Activated CD8-positive, alpha-beta T cell treated with anti-CD3 and anti-CD28 coated beads, Interleukin-2, amount 10 ng/mL, durations not matched to agents 7 days and 5 days (primary cell): ENCODE measurements at places on chromosomes 6 and 20.

GRCh38 chr20:59010995-59011873 lies 4.2 kb upstream of the CTSZ start:
- peaks cover 59% of the 10 kb centered on the region for H3K4me1 ChIP-seq
- H3K36me3 ChIP-seq, result no peaks in the 10 kb centered on the region
- peak overlapping the region; percentile 78 for H3K27ac ChIP-seq
- peak overlapping the region; percentile 32 for H3K4me3 ChIP-seq

DNA sequence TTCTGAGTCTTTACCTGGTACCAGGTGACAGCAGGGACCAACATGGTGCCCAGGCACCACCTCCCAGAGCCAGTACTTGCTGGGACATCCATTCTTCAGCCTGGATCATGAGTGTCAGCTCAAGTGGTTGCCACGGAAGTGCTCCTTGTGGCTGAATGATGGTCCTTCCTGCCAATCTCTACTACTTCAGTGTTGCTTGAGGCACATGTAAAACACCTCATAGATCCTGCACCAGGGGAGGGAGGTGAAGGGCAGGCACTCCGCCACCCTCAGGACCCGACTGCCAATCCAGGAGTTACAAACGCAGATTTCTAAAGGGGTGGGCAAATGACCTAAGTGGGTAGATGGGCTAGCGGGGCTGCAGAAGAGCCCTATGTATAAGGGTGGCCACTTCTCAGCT lies 226.0 kb downstream of the PREX1 start:
- no peak for DNase-seq
- peaks cover 3% of the 10 kb centered on the region for H3K27me3 ChIP-seq
- H3K36me3 ChIP-seq, result no peaks in the 10 kb centered on the region
- no peak overlapping the region for H3K4me3 ChIP-seq

GRCh38 chr20:35295674-35296073 lies 3.4 kb upstream of the FAM83C start:
- peaks cover 2% of the 10 kb centered on the region for H3K27me3 ChIP-seq
- no peaks in the 10 kb centered on the region for H3K4me1 ChIP-seq
- no peak overlapping the region for H3K27ac ChIP-seq
- no peaks in the 10 kb centered on the region for H3K36me3 ChIP-seq

DNA sequence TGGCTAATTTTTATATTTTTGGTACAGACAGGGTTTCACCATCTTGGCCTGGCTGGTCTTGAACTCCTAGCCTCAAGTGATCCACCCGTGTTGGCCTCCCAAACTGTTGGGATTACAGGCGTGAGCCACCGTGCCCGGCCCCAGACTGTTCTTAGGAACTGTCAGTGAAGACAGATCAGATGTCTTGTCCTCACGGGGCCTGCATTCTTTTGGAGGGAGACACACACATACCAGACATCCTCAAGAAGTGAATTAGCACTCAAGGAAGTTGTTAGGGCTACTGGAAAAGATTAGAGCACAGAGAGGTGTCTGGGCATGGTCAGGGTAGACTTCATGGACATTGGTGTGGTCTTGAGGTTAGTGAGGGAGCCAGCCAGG lies 10.3 kb upstream of the LPIN3 start:
- H3K36me3 ChIP-seq, result no peaks in the 10 kb centered on the region
- peaks cover 4% of the 10 kb centered on the region for H3K27me3 ChIP-seq
- no peak overlapping the region for H3K27ac ChIP-seq
- H3K4me1 ChIP-seq, result peaks cover 18% of the 10 kb centered on the region

DNA sequence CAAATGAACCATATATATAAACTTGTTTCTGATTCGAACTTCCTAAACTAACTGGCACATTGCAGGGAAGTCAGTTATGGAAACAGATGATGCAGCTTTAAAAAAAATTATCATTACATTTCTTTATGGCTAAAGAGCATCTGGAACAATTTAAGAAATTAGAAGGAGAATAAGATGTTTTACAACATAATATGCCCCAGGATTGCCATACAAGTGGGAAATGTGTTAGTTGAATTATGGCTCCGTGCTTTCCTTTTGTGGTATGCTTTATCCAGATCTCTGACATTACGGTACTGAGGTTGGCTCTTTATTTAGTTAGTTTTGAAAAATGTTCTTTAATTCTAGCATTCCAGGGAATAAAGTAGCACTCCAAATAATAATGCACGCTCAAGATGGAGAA lies 343.0 kb upstream of the ZFP64 start:
- no peaks in the 10 kb centered on the region for H3K27me3 ChIP-seq
- H3K36me3 ChIP-seq, result no peaks in the 10 kb centered on the region
- no peak overlapping the region for H3K27ac ChIP-seq
- no peaks in the 10 kb centered on the region for H3K4me1 ChIP-seq
- no peak for DNase-seq
- H3K4me3 ChIP-seq, result no peak overlapping the region

- no peaks in the 10 kb centered on the region for H3K36me3 ChIP-seq
- peaks cover 2% of the 10 kb centered on the region for H3K27me3 ChIP-seq
- no peak overlapping the region for H3K4me3 ChIP-seq
- no peak for DNase-seq
Measured at GRCh38 chr6:114334237-114334636, 8.6 kb downstream of the HS3ST5 start.

DNA sequence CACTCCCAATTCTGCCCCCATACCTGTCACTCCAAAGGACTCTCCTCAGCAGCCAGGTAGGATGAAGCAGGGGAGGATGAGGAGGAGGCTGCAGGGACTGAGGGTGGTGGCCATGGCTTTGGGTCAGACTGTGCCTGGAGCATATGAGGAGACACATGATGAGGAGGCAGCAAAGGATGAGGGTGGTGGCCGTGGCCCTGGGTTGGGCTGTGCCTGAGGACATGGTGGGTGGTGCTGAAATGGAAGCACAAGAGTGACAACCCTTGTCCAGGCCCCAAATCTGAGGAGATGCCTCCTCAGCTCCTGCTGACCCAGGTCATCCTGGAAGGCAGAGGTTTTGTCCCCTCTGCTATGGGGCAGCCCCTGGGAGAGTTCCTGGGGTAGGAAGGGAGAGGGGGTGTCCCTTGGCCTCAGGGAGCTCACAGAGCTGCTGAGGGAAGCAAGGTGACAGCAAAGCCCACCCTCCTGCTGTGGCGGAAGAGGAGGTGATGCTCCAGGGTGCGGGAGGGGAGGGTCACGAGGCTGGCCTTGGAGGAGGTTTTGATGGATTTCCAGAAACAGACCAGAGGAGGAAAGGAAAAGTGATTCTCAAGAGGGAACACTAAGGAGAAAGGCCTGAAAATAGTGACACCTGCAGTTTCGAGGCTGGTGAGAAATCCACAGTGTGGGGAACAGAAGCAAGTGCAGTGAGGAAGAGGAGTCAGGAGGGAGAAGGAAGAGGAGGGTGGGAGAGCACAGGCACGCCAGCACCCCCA lies 4.6 kb downstream of the RAET1G start:
- peaks cover 10% of the 10 kb centered on the region for H3K4me1 ChIP-seq
- no peak overlapping the region for H3K4me3 ChIP-seq
- no peaks in the 10 kb centered on the region for H3K36me3 ChIP-seq
- DNase-seq, result no peak

DNA sequence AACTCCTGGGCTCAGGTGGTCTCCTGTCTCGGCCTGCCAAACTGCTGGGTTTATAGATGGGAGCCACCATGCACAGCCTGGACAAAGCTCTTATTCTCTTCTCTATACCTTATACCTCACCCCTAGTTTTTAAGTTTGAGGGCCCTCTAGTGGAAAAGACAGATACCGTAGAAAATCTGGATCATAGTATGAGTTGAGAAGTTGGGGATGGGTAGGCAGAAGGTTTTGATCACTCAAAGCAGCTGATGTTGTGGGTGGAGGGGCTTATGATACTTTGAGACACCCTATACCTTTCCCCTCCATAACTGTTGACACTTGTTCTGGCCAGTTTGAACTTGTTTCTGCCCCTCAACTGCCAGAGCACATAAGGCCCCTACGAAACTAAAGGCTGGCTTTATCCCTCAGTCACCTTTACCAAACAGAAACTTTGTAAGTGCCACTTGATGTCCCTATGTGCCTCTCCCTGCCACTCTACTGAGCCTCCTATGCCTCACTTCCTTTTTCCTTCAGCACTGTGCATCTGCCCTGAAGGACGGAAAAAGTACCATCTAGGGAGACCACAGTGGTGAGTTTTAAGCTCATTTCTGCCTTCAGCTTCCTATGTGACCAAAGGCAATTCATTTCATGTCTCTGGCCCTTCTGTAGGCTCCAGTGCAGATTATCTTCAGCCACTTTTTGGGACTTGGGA lies 28.6 kb downstream of the RALY start:
- peaks cover 12% of the 10 kb centered on the region for H3K36me3 ChIP-seq
- H3K4me3 ChIP-seq, result no peak overlapping the region
- H3K4me1 ChIP-seq, result peaks cover 59% of the 10 kb centered on the region
- H3K27ac ChIP-seq, result peak overlapping the region; percentile 60
- no peaks in the 10 kb centered on the region for H3K27me3 ChIP-seq

DNA sequence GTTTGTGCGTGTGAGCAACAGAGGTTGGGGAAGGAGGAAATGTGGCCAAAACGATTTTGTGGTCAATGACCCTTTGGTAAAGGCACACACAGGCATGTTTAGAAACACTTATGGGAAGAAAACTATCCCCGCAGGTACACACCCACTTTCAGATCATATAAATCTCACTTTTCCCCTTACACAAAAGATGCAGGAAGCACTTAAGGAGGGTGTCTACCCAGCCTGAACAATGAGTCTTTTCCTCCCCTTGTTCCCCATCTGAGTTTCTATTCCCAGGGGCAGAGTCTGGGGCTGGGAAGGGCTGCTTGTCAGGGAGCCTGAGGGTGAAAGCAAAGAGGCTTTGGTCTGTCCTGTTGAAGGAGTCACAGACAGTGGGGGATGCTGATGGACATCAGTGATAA lies 193.2 kb upstream of the SALL4 start:
- H3K36me3 ChIP-seq, result no peaks in the 10 kb centered on the region
- H3K27ac ChIP-seq, result no peak overlapping the region
- H3K27me3 ChIP-seq, result no peaks in the 10 kb centered on the region
- H3K4me1 ChIP-seq, result no peaks in the 10 kb centered on the region

DNA sequence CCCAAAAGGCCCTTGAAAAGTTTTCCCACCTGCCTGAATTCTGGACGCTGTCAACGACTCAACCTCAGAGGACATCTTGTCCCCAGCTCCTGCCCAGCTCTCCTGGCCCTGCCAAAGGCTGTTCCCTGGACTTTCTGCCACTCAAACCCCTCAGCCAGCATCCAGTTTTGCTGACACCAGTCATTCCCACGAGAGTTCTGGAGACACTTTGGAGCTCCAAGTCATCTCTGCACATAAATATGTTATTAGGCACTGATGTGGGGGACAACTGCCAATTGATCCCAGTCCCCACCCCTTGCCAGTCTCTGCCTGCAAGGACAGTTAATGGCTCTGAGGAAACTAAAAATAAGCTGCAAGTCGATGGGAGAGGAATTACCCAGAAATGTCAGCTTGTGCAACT lies 38.9 kb upstream of the KCNB1 start:
- peaks cover 9% of the 10 kb centered on the region for H3K27me3 ChIP-seq
- peaks cover 2% of the 10 kb centered on the region for H3K36me3 ChIP-seq
- no peak for DNase-seq
- no peaks in the 10 kb centered on the region for H3K4me1 ChIP-seq
- no peak overlapping the region for H3K27ac ChIP-seq

- no peak for DNase-seq
- H3K4me1 ChIP-seq, result peaks cover 35% of the 10 kb centered on the region
- no peaks in the 10 kb centered on the region for H3K27me3 ChIP-seq
- H3K27ac ChIP-seq, result no peak overlapping the region
- no peak overlapping the region for H3K4me3 ChIP-seq
Measured at GRCh38 chr6:156914181-156914580, 137.0 kb downstream of the ARID1B start.

- peaks cover 12% of the 10 kb centered on the region for H3K4me1 ChIP-seq
- no peaks in the 10 kb centered on the region for H3K36me3 ChIP-seq
- no peak overlapping the region for H3K4me3 ChIP-seq
- no peak for DNase-seq
- no peak overlapping the region for H3K27ac ChIP-seq
Measured at GRCh38 chr6:150153905-150154492, 11.2 kb downstream of the PPP1R14C start.

- peaks cover 12% of the 10 kb centered on the region for H3K4me1 ChIP-seq
- no peak for DNase-seq
- peaks cover 4% of the 10 kb centered on the region for H3K36me3 ChIP-seq
- no peak overlapping the region for H3K27ac ChIP-seq
Measured at GRCh38 chr6:137588472-137588871, 94.3 kb upstream of the OLIG3 start.

- DNase-seq, result no peak
- no peak overlapping the region for H3K4me3 ChIP-seq
- no peak overlapping the region for H3K27ac ChIP-seq
- H3K4me1 ChIP-seq, result no peaks in the 10 kb centered on the region
Measured at GRCh38 chr6:148214667-148215066, 128.0 kb upstream of the SASH1 start.

DNA sequence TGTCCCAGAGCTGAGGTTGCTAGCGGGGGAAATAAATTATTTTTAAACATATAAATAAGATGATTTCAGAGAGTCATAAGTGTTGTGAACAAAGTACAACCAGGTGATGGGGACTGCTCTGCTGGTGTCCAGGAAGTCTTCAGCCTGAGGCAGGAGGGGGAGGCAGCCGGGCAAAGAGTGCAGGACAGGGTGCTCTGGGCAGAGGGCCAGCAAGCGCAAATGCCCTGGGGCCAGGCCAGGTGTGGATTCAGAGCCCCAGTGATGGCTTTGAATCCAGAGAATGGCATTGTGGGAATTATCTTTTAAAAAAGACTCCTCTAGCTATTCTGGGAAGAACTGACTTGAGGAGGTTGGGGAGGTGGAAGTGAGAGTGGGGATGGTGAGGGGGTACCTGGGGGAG lies 1.6 kb downstream of the CLPSL1 start:
- no peaks in the 10 kb centered on the region for H3K36me3 ChIP-seq
- H3K27ac ChIP-seq, result no peak overlapping the region
- peaks cover 33% of the 10 kb centered on the region for H3K27me3 ChIP-seq
- H3K4me1 ChIP-seq, result no peaks in the 10 kb centered on the region

DNA sequence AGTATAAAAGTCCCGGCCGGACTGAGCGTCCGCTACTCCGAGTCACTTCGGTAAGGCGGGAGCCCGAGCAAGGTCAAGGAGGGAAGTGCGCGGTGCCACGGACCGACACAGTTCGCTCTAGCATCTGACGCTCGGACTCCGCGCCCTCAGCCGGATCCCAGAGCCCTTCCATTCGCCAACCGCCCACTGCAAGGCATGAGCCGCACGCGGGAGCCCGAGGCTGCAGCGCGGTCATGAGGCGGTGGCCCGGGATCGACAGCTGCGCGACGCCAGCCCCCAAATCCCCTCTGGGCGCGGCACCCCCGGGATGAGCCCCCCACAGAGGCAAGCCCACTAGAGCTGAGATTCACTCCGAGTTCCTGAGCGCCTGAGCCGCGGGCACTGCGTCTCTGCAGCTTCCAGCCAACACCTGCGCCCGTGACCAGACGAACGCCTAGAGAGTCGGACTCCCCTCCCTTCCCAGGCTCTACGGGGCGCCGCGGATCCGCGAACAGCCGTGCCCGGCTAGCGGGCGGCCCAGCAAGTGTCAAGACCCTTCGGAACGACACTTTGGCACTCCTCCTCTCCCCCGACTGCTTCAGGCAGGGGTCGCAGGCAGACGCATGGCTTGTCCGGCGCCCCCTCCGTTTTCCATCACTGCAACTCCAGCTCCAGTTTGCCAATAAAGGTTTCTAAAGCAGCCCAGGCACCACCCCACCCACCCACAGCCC lies 725 bp upstream of the ISM1 start:
- DNase-seq, result peak; percentile 43
- H3K27ac ChIP-seq, result peak overlapping the region; percentile 68
- H3K36me3 ChIP-seq, result peaks cover 2% of the 10 kb centered on the region

- H3K4me1 ChIP-seq, result no peaks in the 10 kb centered on the region
- H3K27ac ChIP-seq, result no peak overlapping the region
- no peaks in the 10 kb centered on the region for H3K36me3 ChIP-seq
- H3K27me3 ChIP-seq, result peaks cover 6% of the 10 kb centered on the region
- no peak overlapping the region for H3K4me3 ChIP-seq
Measured at GRCh38 chr6:129269076-129269475, 386.1 kb downstream of the LAMA2 start.

GRCh38 chr20:25992146-25992545 lies 295.5 kb upstream of the ZNF337 start:
- H3K27ac ChIP-seq, result no peak overlapping the region
- no peaks in the 10 kb centered on the region for H3K36me3 ChIP-seq
- peaks cover 5% of the 10 kb centered on the region for H3K4me1 ChIP-seq
- H3K27me3 ChIP-seq, result peaks cover 3% of the 10 kb centered on the region
- no peak overlapping the region for H3K4me3 ChIP-seq
